ENCODE measurements at places on chromosomes 7 and 10.

DNA sequence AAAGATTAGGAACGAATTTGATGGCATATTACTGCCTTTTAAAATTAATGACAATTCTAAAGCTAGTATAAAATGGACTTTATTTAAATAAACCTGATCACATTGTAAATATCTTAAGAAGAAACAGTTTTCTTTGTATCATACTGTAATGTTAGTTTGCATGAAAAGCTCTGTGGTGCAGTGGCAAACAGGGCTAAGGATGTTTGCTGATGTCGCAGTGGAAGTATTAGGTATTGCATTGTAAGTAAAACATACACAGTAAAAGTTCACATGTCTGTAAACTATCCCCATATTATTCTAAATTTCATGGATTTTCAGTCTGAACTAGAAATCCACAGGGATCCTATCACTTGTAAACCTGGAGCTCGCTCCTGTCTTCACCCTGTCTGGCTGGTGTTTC lies 252.6 kb upstream of the ZNF32 start:
- H3K4me1 ChIP-seq: no peaks in the 10 kb centered on the region
- H3K27me3 ChIP-seq: no peaks in the 10 kb centered on the region
- H3K27ac ChIP-seq: no peak overlapping the region
- no peaks in the 10 kb centered on the region for H3K36me3 ChIP-seq
- H3K4me3 ChIP-seq: no peak overlapping the region
- DNase-seq: no peak

DNA sequence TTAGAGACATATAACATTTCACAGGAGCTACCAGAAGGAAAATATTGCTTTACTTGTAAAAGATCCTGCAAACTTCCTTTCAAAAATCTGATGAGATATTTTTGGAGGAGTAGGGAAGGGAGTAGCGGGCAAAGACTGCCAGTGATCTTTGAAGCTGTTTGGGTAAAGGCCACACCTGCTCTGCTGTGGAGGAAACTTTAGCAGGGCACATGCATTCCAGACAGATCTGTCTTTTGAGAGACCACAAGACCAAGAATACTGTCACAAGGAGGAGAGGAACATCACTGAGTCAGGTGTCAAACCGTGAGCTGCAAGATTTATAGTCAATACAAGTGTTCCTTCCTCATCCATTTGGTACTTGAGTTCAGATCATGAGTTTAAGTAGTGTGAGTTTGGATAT lies 654.4 kb downstream of the DNAJB9 start:
- H3K36me3 ChIP-seq: no peaks in the 10 kb centered on the region
- H3K4me1 ChIP-seq: no peaks in the 10 kb centered on the region
- no peak overlapping the region for H3K27ac ChIP-seq
- H3K27me3 ChIP-seq: no peaks in the 10 kb centered on the region
- DNase-seq: no peak
- no peak overlapping the region for H3K4me3 ChIP-seq

GRCh38 chr10:113036619-113037018 lies 86.6 kb downstream of the TCF7L2 start:
- H3K4me3 ChIP-seq: no peak overlapping the region
- H3K36me3 ChIP-seq: no peaks in the 10 kb centered on the region
- H3K27me3 ChIP-seq: no peaks in the 10 kb centered on the region
- no peaks in the 10 kb centered on the region for H3K4me1 ChIP-seq
- no peak overlapping the region for H3K27ac ChIP-seq

- DNase-seq: no peak
- no peak overlapping the region for H3K4me3 ChIP-seq
- no peaks in the 10 kb centered on the region for H3K27me3 ChIP-seq
- no peaks in the 10 kb centered on the region for H3K4me1 ChIP-seq
- no peaks in the 10 kb centered on the region for H3K36me3 ChIP-seq
These were observed 299.2 kb downstream of the CCDC3 start for GRCh38 chr10:12702215-12702770.

GRCh38 chr10:124493214-124493882 lies 31.7 kb downstream of the LHPP start:
- no peak overlapping the region for H3K27ac ChIP-seq
- H3K27me3 ChIP-seq: no peaks in the 10 kb centered on the region
- no peaks in the 10 kb centered on the region for H3K36me3 ChIP-seq
- no peaks in the 10 kb centered on the region for H3K4me1 ChIP-seq

GRCh38 chr7:138395763-138396162 lies 64.3 kb upstream of the TRIM24 start:
- no peaks in the 10 kb centered on the region for H3K27me3 ChIP-seq
- no peaks in the 10 kb centered on the region for H3K36me3 ChIP-seq
- H3K4me3 ChIP-seq: no peak overlapping the region
- no peaks in the 10 kb centered on the region for H3K4me1 ChIP-seq
- no peak overlapping the region for H3K27ac ChIP-seq

DNA sequence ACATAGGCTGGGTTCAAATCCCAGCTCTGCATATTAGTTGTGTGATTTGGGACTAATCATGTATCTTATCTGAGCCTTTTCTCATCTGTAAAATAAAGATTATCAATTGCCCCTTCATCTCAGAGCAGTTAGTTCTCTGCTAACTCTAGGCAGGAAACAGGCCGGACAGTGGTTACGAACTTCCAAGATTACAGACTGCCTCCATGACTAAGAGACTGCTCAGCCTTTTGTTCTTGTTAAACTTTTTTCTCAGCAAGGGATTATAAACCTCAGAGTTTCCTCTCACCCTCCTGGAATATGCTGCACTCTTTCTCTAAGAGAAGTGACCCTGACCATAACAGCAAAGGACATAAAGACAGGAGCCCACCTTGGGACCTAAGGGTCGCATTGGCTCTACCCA lies 52.5 kb upstream of the NFKB2 start:
- no peaks in the 10 kb centered on the region for H3K27me3 ChIP-seq
- no peaks in the 10 kb centered on the region for H3K36me3 ChIP-seq
- H3K27ac ChIP-seq: no peak overlapping the region

GRCh38 chr7:109476409-109476808 lies 906.7 kb downstream of the DNAJB9 start:
- no peaks in the 10 kb centered on the region for H3K27me3 ChIP-seq
- no peak overlapping the region for H3K27ac ChIP-seq

- no peak overlapping the region for H3K27ac ChIP-seq
- no peak for DNase-seq
- H3K27me3 ChIP-seq: no peaks in the 10 kb centered on the region
- H3K4me1 ChIP-seq: no peaks in the 10 kb centered on the region
These were observed 148.0 kb downstream of the HGF start for GRCh38 chr7:81621893-81622292.

DNA sequence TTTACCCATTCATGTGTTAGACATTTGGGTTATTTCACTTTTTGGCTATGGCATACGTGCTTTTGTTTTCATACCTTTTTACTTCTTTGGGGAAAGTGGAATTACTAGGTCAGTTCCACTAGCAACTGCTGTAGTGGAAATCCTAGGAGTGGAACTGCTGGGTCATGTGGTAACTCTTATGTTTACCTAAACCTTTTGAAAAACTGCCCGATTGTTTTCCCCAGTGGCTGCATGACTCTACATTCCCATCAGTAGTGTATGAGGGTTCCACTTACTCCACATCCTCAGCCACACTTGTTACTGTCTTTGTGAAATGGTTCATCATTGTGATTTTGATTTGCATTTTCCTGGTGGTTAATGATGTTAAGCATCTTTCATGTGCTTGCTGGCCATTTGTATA lies 82.3 kb downstream of the TAX1BP1 start:
- H3K27ac ChIP-seq: no peak overlapping the region
- H3K36me3 ChIP-seq: no peaks in the 10 kb centered on the region
- no peaks in the 10 kb centered on the region for H3K27me3 ChIP-seq
- H3K4me3 ChIP-seq: no peak overlapping the region
- DNase-seq: no peak

GRCh38 chr7:45872116-45873034 lies 507 bp downstream of the CCDC201 start:
- H3K4me1 ChIP-seq: no peaks in the 10 kb centered on the region
- H3K27ac ChIP-seq: no peak overlapping the region
- no peaks in the 10 kb centered on the region for H3K27me3 ChIP-seq

DNA sequence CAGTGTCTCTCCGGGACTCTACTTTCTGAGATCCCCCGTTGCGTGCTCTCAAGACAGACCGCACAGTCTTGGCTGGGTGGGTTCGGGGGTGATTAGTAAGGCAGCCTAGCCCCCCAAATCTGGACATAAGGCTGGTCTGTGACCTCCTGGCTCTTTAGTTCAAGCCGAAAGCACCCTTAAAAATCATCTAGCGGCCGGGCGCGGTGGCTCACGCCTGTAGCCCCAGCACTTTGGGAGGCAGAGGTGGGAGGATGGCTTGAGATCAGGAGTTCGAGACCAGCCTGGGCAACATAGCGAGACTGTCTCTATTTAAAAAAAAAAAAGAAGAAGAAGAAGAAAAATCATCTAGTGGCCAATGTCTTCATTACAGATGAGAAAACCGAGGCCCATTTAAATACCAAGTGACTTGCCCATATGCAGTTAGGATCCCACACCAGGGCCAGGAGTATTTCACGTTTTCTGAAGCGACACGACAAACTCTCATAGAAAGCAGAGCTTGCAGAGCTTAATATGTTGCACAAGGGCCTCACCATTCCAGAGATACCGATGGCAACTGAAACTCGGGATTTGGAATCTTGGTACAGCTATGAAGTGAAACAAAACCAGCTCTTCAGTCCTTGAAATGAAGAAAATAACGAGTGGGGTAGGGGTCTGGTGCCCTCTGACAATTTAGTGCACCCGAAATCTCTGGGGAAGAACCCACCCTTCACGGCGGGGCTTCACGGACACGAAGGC lies 703 bp upstream of the HILPDA start:
- peak overlapping the region; percentile 92 for H3K27ac ChIP-seq
- peak overlapping the region; percentile 84 for H3K4me3 ChIP-seq
- H3K27me3 ChIP-seq: no peaks in the 10 kb centered on the region
- H3K4me1 ChIP-seq: no peaks in the 10 kb centered on the region

GRCh38 chr10:31908157-31908556 lies 20.5 kb downstream of the ARHGAP12 start:
- no peaks in the 10 kb centered on the region for H3K27me3 ChIP-seq
- H3K4me3 ChIP-seq: no peak overlapping the region
- no peaks in the 10 kb centered on the region for H3K4me1 ChIP-seq
- H3K27ac ChIP-seq: no peak overlapping the region
- no peaks in the 10 kb centered on the region for H3K36me3 ChIP-seq

- H3K27me3 ChIP-seq: peaks cover 14% of the 10 kb centered on the region
- no peaks in the 10 kb centered on the region for H3K4me1 ChIP-seq
- no peaks in the 10 kb centered on the region for H3K36me3 ChIP-seq
These were observed 1.3 kb upstream of the C10orf67 start for GRCh38 chr10:23345861-23346260.

DNA sequence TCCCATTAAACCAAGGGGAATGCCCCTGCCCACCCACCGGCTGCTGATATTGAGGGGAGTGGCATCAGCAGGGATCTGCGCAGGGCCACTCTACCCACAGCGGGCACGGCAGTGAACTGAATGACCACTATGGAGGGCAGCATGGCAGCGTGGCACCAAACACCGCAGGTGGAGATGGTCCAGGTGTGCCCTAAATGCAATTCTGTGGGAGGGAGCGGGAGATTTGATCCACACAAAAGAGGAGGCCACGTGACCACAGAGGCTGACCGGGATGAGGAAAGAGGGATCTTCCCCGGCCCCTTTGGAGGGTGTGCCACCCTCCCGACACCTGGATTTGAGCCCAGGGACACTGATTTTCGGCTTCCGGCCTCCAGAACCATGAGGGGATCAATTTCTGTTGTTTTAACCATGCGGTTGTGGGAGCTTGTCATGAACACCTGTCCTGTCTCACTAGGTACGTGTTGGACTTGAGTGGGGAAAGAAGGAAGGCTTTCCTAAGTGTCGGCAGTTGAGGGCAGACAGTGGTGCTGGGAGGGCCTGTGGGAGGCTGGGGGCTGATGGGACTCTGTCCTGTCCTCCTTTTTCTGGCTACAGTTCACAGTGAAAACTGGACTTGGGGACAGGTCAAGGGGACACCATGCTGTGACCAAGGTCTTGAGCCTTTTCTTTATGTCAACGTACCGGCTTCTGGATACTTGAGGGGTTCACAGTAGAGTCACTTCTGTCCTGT lies 66.1 kb downstream of the CFAP46 start:
- no peak for DNase-seq
- peaks cover 58% of the 10 kb centered on the region for H3K27me3 ChIP-seq
- H3K4me3 ChIP-seq: no peak overlapping the region
- H3K4me1 ChIP-seq: no peaks in the 10 kb centered on the region
- no peak overlapping the region for H3K27ac ChIP-seq

- H3K27ac ChIP-seq: no peak overlapping the region
- DNase-seq: no peak
- H3K4me1 ChIP-seq: no peaks in the 10 kb centered on the region
- H3K36me3 ChIP-seq: no peaks in the 10 kb centered on the region
- no peak overlapping the region for H3K4me3 ChIP-seq
These were observed 573.0 kb upstream of the POM121L12 start for GRCh38 chr7:52462474-52462873.

DNA sequence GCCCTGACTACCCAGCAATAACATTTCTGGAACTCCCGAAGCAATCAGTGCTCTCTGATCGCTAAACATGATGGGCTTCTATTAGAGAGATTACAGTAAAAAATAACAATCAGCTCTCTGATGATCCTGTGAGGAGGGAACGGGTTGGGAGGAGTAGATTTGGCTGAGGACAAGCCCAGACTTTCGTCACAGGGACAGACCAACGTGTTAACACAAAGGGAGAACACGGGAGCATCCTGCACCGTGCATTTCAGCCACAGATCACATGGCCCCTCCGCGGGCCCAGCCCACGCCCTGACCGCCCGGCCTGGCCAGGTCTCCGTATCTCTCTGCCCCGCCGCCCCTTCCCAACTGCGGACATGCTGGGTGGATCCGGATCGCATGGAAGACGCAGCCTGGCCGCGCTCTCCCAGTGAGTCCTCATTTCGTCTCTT lies 95.0 kb upstream of the AGBL3 start:
- H3K36me3 ChIP-seq: no peaks in the 10 kb centered on the region
- DNase-seq: peak; percentile 86
- peak overlapping the region; percentile 46 for H3K4me3 ChIP-seq
- H3K4me1 ChIP-seq: no peaks in the 10 kb centered on the region
- H3K27me3 ChIP-seq: no peaks in the 10 kb centered on the region

DNA sequence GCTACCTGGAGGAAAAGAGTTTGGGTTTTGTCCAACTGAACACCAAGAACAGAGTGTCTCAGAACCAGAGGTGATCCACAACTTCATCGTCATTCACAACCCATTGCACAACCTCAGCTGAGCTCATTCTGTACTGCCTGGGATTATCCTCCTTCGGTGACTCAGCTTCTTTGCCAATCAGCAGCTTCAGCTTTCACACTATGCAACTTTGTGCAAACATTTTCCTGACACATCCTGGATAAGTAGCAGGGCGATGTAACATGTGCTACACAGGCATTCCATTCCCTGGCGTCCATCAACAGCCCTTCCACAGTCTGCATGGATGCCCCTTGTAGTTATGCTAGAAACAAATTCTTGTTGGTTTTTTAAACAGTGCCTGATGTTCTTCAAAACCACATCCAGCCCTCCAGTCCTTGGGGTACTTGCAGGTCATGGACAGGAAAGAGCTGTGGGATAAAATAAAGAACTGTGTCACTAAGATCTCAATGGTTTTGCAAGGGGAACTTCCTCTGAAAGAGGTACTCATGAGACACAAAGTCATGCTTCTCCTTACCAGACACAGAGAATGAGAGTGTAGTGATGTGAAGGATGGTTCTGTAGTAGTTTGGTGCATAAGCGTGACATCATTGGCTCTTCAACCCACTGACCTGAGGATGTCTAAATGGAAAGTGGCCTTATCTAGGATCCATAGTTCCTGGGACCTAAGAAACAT lies 478.5 kb downstream of the KIF20B start:
- H3K4me1 ChIP-seq: no peaks in the 10 kb centered on the region
- no peak overlapping the region for H3K27ac ChIP-seq
- no peak for DNase-seq
- no peaks in the 10 kb centered on the region for H3K27me3 ChIP-seq
- H3K4me3 ChIP-seq: no peak overlapping the region
- no peaks in the 10 kb centered on the region for H3K36me3 ChIP-seq
